ENCODE measurements at places on chromosomes 1 and 21.

DNA sequence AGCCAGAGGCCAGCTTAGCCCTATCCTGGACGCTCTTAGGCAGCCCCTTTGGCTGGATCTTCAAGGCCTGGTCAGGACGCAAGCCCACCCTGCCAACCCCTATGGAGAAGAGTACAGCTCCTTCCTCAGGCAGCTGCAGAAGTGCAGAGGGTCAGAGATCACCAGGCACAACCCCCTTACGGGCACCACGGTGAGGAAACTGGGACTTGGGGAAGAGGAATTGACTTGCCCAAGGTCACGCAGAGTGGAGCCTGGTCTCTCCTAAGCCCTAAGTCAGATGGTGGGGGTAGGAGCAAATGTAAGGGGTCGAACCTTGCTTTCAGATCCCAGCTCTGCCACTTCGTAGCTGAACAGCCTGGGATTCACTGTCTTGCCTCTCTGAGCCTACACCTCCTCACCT lies 3.7 kb downstream of the E2F2 start:
- no peak for DNase-seq

- DNase-seq = no peak
These were observed 12.3 kb downstream of the ERRFI1 start for GRCh38 chr1:8013800-8014199.

DNA sequence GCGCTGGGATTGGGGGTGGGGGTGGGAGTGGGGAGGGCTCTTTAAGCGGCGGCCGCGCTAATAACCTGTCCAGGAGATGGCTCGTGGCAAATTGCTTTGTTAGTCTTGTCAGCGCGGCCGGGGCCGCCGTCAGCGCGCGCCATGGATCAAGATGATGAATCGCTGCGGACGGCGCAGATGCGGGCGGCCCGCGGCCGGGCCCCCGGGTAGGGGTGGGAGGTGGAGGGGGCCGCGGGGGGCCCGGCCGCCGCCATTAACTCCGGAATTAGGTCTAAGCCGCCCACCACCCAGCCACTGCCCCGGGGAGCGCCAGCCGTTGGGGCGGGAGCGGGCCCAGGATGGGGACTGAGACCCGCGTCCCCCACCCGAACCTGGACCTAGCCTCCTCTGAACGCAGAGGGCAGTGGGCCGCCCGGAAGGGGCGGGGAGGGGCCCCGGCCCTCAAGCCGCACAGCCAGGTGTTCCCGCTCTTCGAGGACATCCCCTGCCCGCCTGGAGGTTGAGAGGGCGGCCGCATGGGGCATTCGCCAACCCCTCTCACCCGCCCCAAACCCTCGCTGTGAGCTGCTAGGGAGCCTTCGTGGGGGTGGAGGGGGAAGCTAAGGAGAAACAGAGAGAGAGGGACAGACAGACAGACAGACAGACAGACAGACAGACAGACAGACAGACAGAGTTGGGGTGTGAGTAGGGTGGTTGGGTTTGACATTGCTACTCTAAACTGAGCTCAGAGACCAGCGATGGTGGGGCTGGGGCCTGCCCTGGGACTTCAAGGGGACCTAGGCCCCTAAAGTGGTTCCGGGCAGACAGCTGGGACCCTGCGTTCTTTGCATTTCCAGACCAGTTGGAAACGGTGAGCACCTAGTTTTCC lies 3.8 kb upstream of the DMBX1 start:
- no peak for DNase-seq

- DNase-seq = no peak
These were observed 178.3 kb downstream of the HMCN1 start for GRCh38 chr1:185912504-185912903.

GRCh38 chr1:207298186-207298585 lies 23.3 kb upstream of the CD55 start:
- no peak for DNase-seq

GRCh38 chr1:114561333-114561732 lies 20.1 kb downstream of the BCAS2 start:
- DNase-seq = no peak

DNA sequence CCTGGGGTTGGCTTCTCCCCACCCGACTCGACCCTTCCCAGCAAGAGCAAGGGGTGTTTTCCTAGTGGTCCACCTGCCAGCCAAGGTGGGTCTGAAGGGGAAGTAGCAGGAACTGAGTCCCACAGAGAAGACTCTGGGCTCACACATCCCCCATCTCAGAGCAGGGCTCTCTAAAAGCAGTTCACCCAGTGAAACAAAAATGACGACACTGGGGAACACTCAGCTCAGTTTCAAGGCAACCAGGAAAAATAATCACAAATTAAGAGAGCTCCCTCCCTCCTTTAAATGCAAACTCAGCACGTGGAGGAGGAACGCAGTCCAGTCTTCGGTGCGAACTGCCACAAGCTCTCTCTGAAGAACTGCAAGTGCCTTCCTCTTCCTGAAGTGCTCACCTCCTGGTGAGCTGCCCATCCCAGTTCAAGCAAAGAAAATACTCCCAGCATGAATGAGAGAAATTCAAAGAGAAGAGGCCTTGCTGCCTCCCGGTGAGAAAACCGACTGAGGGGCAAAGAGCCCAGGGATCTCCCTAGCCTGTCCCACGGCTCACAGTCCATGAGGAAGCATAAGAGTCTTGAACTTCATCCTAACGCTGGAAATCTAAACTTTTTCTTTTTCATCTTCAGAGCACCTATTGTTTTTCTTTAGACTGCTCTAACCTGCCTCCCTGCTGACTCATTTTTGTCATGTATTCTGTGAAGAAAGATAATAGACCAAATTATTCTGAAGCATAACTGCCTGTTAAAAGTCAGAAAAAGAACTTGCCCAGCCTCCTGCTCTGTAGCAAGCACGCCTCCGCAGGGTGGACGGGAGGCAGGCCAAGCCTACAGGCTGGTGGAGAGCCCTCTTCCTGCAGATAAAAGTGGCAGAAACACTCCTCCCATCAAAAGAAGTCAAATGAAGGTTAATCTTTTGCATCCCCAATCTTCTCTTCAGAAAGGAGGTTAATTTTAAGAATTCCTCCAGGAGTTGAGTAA lies 281.4 kb downstream of the HHIPL2 start:
- DNase-seq = no peak

DNA sequence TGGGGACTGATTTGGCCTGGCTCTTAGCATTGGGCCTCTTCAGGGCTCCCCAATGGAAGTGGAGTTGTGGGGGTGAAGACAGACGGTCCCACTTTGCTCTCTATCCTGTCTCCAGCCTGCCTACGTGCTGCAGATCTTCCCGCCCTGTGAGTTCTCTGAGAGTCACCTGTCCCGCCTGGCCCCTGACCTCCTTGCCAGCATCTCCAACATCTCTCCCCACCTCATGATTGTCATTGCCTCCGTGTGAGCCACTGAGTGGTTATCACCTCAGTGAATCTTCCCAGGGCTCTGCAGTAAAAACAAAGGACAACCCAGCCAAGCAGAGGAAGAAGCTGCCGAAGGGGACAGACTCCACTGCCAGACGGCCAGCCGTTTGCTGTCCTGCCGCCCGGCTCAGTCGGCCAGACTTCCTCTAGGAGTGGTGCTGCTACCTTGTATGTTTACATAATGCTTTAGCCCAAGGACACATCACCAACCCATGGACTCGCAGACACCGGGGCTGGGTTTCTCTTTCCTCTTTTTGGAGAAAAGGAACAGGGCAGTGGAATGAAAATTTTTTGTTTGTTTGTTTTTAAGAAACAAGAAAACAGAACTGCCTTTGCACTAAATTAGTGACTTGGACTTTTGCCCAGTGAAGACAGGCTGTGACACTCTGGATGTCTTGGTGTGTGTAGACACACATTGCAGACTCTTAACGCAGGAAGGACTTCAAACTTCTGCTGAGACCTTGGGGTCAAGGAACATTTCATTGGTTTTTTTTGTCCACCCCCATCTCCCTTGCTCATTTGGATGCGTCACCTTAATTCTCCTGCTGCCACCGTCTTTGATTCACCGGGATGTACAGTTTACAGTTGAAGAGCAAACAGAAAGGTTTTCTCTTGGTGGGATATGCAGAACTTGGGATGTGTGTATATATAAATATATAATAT lies 36.5 kb downstream of the ZBTB17 start:
- no peak for DNase-seq

- DNase-seq = no peak
These were observed 65.2 kb upstream of the PRKACB start for GRCh38 chr1:84078842-84079202.

DNA sequence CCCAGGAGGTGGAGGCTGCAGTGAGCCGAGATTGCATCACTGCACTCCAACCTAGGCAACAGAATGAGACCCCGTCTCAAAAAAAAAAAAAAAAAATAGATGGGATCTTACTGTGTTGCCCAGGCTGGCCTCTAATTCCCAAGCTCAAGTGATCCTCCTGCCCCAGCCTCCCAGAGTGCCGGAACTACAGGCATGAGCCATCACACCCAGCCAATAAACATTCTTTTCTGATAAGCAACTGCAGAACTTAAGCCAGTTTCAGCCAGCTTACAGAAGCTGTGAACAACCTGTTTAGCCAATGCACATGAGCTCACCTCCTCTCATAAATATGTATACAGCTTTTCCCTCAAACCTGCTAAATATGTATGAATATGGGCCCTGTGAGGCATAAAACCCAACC lies 3.1 kb upstream of the MIIP start:
- DNase-seq = no peak

DNA sequence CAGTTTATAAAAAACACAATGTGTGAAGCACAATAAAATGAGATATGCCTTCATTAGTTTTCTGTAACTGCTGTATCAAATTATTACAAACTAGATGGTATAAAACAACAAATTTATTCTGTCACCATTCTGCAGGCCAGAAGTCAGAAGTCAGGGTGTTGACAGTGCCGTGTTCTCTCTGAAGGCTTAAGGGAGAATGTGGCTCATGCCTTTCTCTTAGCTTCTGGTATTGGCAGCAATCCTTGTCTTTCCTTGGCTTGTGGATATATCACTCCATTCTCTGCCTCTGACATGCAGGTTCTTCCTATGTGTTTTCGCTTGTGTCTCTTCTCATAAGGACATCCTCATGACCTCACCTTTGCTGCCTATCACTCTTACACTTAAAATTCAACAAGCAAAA lies 10.1 kb downstream of the NEK7 start:
- no peak for DNase-seq

- no peak for DNase-seq
These were observed 58.3 kb upstream of the TARBP1 start for GRCh38 chr1:234537236-234537635.

DNA sequence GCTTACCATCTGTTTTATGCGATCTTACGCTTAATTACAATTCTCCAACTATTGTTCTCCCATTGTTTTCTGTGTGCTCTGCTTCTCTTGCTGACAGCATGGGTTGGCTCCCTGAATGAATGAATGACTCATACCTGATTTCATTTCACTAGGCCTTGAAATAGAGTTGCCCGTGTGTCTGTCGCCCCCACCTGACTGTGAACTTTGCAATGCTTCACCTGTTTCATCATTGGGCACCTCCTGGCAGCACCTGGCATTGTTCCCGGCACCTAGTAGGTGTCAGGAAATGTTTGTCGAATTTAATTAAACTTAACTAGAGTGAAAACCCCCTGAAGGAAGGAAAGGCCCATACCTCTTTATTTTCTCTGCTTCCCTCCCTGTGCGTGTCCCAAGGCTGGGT lies 120.5 kb upstream of the KLHDC7A start:
- DNase-seq = no peak
